ENCODE measurements at places on chromosomes 12 and 14.
A peak's percentile ranks its signal among the peaks of the same experiment; 100 is the strongest.

DNA sequence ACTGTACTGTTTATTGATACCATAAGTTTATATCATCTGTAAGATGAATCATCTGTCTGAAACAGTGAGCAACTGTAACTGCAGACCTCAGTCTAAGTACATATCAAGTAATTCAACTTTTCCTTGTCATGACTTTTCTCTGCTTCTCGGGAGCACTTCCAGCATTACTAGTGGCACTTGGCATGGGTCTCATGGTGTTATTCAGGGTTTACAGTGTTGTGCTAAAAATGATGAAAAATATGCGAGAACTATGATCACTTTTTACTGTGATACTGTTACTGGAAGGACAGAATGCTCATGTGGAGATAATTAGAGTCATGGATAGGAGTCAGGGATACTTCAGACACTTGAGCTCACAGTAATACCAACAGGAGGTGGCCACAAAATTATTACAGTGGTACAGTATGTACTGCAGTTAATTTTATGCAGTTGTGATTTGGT is 8.3 kb downstream of the KTN1 start:
- no peak for DNase-seq

- DNase-seq: no peak
Measured at GRCh38 chr12:51817027-51817953, 31.2 kb downstream of the FIGNL2 start.

DNA sequence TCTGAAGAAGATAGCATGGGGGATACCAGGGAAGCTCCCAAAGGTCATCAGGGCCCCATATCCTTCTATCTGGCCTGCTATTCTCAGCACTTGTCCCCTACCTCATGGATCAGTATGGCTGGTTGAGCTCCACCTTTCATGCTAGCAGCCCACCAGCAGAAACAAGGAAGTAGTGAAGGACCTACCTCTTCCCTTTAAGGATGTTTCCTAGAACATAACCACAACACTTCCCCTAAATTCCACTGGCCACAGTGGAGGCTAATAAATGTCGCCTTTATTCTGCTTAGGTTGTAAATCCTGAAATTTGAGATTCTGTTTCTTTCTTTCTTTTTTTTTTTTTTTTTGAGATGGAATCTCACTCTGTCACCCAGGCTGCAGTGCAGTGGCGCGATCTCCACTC is 128.6 kb upstream of the PARP11 start:
- DNase-seq: no peak

- no peak for DNase-seq
Measured at GRCh38 chr12:49288922-49289555, 5.9 kb upstream of the PRPH start.

DNA sequence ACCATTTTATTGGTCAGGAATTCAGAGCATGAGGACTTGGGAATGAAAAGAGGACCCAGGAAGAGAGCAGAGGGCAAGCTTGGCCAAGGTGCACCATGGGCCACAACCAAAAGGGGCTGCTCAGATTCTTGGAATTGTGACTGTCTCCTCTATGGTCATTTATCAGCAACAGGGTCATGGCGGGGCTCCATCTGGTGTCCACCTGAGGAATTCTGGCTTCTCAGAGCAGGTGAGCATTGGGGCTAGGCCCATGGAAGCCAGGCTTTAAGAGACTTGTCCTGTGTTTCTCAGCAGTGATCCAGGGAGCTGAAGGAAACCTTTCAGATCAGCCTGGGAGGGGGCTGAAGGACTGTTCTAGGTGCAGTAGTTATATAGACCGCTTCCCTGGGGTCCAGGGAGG is 2.6 kb upstream of the RIN3 start:
- DNase-seq: no peak

GRCh38 chr14:65804439-65805112 is 392.0 kb downstream of the FUT8 start:
- no peak for DNase-seq

DNA sequence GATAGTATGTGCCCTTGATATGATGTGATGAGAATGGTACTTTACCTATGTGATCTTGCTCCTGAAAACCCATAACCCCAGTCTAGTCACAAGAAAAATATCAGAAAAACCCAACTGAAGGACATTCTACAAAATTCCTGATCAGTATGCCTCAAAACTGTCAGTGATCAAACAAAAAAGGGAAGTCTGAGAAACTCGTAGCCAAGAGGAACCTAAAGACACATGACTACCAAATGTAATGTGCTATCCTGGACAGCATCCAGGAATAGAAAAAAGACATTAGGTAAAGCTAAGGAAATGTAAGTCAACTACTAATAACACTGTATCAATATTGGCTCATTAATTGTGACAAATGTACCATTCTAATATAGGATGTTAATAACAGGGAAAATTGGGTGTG is 4.1 kb upstream of the WIF1 start:
- no peak for DNase-seq

DNA sequence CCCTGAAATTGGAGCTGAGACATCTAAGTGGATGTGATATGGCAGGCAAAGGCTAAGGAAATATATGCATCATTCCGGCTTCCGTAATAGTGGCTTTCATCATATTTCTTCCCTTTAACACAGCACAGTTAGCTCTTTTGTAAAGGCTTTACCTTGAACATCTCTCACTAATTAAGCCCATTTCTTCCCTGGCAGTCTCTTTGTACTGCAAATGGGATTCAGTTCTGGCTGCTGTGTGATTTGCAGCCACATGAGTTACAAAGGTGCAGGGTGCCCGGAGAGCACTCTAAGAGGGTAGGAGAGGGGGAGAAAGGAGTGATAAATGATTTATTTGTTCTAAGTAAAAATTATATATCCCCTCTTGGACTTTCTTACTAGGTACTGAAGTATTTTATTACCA is 232.1 kb upstream of the CCDC196 start:
- no peak for DNase-seq

DNA sequence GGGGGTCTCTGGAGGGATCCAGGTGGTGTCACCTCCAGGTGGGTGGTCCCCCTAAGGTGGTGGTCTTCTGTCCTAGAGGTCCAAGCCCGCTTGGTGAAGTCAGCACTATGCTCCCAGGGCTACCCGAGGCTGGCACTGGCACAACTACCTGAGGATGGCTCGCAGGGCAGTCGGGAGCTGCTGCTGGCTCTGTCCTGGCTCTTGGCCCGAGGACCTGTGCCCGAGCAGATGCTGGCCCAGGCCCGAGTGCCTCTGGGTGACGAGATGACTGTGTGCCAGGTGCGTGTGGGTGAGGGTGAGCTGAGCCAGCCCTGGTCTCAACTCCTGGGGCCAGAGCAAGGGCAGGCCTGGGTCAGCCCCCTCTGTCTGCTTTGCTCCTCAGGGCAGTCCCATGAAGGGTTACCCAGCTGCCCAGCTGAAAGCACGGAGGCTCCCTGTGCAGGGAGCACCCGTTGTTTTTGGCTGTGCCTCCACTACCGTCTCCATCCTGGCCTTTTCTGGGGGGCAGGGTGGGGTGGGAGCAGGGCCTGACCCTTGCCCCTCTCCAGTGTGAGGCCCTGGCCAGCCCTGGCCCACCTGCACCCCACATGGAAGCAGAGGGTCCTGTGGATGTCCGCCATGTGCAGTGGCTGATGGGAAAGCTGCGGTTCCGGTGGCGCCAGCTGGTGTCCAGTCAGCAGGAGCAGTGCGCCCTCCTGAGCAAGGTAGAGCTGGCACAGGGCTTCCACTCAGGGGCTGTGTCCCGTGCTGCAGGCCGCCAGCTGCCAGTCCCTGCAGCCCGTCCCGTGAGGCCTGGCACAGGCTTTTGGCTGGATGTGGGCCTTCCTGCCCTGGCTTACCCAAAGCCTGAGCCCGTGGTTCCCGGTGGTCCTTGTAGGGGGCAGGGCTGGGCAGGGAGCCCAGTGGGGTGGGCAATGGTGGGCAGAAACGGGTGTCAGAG is 1.3 kb downstream of the TEDC1 start:
- DNase-seq: peak; percentile 27

All from 8988T (cell line).